ENCODE measurements at places on chromosomes 4 and X.

DNA sequence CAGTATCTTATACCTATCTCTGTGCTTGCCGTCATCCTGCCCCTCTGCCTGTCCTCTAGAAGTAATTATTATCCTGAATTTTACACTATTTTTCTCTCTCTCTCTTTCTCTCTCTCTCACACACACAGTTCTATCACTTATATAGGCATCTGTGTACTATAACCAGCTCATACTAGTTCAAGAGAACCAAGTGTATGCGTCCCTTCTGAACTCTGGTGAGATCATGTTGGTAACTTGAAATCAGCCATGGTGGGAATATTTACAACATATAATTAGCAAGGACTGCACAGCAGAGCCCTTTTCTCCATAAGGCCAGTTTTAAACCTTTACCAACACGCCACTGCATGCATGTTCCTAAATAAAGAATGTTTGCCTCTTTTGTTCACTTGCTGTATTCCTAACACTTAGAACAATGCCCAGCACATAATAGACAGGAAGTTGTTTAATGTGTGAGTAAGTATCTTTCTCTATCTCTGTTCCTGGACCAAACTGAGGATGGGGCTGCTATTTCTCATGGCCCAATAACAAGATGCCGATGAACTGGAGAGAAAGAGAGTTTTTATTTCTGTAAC is 51.1 kb upstream of the IL21 start:
- DNase-seq, result no peak

GRCh38 chrX:74422576-74423288 is 1.4 kb downstream of the SLC16A2 start:
- DNase-seq, result peak; percentile 67

- no peak for DNase-seq
These were observed 218.2 kb upstream of the PSAPL1 start for GRCh38 chr4:7652906-7653305.

- no peak for DNase-seq
These were observed 76.4 kb upstream of the NHS start for GRCh38 chrX:17298564-17298963.

DNA sequence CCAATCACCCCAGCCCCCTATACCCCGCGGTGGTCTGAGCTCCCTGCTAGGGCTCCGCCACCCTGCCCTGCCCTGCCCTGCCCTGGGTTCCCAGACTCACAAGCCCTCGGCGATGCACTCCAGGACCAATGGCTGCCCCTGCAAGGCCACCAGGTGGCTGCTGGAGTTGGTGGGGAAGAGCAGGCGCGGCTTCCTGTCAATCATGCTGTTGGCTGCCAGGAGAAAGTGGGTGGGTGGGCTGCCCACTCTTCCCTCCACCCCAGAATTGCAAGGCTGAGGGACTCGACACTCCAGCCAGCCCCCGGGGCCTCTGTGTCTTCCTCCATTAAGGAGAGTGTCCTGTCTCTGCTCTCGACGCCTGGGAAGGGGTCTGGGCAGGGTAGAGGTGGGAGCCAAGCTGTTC is 15.7 kb downstream of the L1CAM start:
- DNase-seq, result no peak

GRCh38 chr4:78004270-78004669 is 52.9 kb upstream of the FRAS1 start:
- no peak for DNase-seq

DNA sequence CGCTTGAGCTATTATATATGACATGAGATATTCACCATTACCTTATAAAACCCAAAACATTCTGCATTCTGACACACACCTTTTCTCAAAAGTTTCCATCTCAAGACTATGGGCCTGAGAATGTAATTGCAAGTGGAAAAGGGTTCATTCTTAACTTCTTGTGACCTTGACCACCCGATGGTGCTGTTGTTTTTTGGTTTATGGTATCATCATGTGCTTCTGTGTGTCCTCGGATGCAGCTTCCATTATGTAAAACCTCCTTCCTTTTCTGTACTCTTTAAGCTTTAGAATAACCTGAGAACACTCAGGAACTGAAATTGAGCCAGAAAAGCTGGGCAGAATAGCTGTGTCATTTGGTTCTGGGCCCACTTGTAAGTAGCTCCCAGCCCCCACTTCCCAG is 16.2 kb upstream of the PUDP start:
- no peak for DNase-seq

GRCh38 chr4:15754323-15754722 is 23.8 kb upstream of the CD38 start:
- no peak for DNase-seq

GRCh38 chr4:84171871-84172270 is 327.2 kb downstream of the NKX6-1 start:
- DNase-seq, result no peak
